K562 (cell line): ENCODE measurements at places on chromosomes 16 and 17. TPM values are rescaled to one million over a fixed set of nuclear protein-coding genes. Genes with fewer than 3 reads are reported as not detected.
A peak's percentile ranks its signal among the peaks of the same experiment; 100 is the strongest.

DNA sequence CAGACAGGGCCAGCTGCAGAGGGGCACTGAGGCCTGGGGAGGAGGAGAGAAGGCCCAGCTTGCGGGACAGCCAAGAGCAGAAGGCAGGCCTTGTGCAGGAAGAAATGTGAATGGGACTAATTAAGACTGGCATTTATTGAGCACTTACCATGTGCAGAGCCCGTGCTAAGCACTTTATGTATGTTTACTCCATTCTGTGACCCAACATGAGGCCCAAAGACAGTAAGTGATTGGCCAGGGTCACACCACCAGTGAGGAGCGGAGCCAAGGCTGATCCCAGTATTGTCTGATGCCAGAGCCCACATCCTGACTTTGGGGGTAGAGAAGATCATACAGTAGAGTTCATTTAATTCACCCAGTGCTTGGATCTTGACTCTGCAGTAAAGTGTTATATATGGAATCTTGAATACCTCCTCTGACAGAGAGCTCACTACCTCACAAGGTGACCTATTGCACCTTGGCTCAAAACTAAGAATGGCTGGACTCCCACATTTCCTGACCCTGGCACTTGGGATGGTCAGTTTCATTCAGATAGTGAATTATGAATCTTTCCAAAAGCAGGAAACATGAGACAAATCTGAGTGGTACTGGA lies 13.6 kb downstream of the KATNB1 start:
- DNase-seq: no peak

DNA sequence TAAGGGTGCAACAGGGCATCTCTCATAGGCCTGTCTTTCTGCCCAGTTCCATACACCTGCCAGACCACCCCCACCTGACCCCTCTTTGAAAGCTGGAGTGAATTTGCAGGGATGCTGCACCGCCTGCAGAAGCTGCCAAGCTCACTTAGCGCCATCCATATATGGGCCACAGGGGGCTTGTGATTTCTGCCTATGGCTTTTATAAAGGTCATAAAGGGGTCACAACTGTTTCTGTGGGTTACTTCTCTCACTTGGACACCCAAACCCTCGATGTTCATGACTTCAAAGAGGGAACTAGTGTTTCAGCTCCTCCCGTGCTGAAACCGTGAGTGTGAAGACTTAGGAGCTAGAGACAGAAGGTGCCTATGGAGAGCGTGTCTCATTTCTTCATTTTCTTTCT lies 23.9 kb upstream of the MEAK7 start:
- DNase-seq: no peak

GRCh38 chr17:9185142-9185541 lies 163.8 kb downstream of the NTN1 start:
- no peak for DNase-seq

DNA sequence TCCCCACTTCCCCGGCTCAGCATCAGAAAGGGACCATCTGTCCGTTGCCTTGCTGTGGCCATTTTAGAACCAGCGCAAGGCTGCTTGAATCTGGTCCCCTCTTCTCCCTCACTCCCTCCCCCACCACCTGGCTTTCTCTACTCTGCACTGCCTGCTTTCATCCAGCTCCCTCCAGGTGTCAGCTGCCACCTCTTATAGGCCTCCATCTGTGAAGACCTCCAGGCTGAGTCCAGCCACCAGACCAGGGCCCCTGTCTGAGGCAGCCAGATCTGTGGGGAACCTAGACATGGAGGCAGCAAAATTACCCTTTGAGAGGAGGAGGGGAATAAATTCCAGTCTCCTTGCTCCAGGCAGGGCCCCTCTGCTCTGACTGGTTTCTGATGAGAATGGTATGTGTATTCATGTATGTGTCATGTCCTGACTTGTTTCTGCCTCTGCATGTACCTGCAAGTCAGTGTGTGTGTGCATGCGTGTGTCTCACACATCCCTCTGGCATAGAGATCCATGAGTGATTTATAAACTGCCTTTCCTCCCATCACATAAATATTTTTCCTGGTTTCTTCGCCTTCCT lies 21.1 kb downstream of the MINK1 start:
- no peak for DNase-seq

- no peak for DNase-seq
Observed at GRCh38 chr16:57537581-57538234, 1.3 kb upstream of the CCDC102A start.

GRCh38 chr17:45791041-45791582 lies 7.0 kb downstream of the CRHR1 start:
- DNase-seq: no peak

- no peak for DNase-seq
Observed at GRCh38 chr16:86363836-86364618, 146.3 kb upstream of the FOXF1 start.

DNA sequence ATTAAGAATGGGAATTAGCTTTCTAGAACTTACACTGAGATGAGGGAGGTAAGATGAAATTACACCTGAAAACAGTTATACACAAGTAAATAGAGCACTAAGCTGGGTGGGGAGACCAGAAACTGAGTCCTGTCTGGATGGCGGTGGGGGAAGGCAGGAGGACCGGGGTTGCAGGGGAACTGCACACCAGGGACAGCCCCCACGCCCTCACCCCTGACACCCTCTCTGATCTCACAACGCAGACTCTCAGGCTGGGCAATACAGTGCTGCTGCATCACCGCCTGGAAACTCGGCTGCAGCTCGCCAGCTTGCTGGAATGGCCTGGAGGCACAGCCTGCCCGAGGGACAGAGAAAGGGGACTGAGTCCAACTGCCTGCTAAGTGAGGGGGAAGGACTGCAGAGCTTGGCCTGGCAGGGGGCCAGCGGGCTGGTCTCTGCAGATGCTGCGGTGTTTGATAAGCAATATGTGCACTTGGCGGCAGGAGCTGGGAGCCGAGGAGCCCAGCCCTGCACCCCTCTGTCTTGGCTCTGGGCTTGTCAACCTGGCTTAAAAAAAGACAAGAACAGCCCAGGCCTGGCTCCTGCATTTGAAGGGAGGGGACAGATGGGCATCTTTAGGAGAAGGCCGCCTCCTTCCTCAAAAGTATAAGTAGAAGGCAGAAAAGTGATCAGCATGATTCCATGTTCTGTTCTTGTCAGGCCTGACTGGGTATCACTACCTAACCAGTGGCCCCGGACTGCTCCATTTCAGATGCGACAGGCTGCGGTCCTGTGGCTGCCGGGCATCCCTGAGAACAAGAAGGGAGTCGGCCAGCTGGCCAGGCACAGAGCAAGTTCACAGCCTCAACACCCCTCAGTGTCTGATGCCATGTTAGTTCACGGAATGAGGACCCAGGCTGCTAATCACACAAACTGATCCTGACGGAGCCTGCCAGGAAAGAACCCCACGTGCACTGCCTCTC lies 30.2 kb downstream of the SPHK1 start:
- DNase-seq: peak; percentile 94

DNA sequence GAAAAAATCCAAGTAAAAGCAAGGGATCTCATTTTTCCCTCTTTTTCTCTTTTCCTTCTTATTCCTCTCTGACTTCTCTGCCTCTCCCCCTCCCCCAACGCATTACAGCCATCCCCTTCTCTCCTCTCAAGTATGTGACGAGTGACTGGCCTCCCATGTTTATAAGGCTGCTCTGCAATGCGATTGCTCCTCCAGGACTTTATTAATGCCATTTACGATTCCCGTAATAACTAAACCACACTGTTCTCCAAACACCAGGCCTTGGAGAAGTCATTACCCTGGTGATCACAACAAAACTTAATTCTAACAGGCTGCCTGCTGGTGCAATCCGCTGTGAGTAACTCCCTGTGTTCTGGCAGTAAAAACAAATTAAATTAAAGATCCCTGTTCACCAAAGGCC lies 88.8 kb downstream of the HS3ST3B1 start:
- DNase-seq: no peak

DNA sequence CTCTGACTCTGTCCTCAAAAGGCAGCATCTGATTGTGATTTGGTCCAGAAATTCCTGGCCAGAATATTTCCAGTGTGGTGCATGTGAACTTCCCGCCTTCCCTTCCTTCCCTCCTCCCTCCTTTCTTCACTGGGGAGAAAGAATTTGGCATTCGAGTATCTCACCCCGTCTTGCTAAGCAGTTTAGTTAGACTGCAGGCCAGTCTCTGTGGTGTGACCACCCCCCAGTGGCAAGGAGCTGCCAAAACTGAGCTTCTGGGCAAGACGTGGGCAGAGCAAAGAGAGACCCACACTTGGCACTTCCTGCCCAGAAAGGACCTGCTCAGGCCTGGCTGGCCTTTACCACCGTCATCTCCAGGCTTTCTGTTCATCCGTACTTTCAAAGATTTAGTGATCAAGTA lies 36.4 kb downstream of the SNX20 start:
- DNase-seq: no peak

DNA sequence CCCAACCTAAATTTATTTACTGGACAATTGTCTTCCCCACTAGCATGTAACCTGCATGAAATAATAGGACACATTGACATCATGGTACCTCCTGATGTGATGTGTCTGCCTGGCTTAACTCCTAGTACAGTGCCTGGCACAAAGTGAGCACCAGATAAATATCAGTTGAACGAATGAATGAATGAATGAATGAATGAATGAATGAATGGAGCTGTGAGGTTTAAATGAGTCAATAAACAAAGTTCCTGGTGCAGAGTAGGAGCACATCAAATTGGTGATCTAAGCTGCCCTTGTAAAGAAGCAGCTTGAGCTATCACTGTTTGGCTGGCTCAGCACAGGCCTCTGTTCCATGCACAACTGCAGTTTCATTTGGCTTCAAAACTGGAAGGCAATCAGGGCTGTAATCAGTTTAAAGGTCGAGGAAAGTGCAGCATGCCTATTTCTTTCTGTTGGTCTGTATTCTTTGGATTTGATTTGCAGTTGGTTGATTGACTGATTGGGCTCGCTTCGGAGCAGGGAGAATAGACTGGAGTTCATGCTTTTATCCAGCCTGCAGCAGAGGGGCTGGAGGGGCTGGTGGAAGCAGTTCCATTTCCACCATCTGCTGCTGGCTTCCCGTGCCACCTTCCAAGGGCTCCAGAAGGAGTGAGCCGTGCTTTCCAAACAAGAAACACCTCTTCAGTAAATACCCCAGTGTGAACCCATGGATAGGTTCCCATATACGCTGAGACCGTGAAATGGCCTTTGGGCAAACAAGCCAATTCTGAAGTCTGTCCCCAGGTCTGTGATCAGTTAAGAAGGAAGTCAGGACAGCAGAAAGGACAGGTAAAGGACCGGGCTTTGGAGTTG lies 54.6 kb downstream of the GPRC5B start:
- DNase-seq: no peak

GRCh38 chr17:64071111-64071510 lies 50.7 kb upstream of the ICAM2 start:
- DNase-seq: no peak

DNA sequence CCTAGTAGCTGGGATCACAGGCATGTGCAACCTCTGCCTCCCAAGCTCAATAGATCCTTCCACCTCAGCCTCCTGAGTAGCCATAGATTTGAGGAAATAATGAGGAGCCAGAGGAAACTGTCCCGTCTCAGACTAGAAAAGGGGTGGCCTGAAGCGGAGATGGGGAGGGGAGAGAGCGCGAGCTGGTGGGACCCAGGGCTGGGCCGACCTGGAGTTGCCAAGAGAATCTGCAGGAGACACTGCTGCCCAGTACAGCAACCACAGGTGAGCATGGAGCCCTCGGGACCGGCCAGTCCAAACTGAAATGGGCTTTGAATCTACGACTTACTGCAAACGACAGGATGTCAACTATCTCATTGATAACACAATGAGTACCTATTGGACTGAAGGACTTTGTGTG lies 24.3 kb downstream of the CD300A start:
- DNase-seq: no peak

The FAM83G gene
- total RNA-seq: 9.1 and 10.3 TPM in 2 replicates

The ABCA3 gene
- 22.3 and 23.7 TPM in 2 replicates for total RNA-seq

The CPSF4L gene
- not detected in 2 replicates for total RNA-seq
